Hematopoietic multipotent progenitor cell treated with erythropoietin and hydrocortisone succinate and interleukin-3 and kit ligand, for 4 days (in vitro differentiated cells): ENCODE measurements at places on chromosomes 11 and 22.

DNA sequence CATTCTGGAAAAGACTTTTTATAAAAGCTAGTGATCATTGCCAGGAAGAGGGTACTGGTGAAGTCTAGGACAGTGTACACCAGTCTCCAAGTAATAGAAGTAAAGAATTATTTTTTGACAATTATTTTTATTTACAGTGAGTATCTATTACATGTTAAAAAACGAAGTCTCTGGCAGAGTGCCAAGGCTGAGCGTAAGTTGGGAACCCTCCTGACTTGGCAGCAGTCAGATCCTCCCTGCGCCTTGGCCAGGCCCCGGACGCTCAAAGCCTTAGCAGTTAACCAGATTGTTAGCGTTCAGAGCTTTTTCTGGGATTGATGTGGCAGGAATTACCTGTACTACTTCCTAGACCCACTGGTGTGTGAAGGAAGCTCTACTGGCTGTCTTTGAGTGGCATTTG, 38.1 kb upstream of the CTTN start:
- no peak for DNase-seq

DNA sequence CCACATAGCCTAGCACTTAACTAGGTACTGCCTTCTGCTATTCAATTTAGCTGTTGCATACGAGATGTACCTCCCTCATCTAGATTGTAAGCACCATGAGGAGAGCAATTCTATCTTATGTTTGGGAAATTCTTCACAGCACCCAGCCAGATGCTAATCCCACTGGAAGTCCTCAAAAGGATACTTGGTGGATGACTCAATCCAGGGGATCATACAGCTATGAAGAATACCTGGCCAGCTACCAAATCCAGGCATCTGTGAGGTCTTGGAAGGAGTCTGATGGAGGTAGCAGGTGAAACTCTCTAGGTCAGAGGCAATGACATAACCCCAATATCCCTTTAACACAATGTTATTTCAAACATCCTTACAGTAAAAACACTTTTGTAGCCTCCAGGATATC, 167.8 kb upstream of the NCAM1 start:
- DNase-seq, result no peak

DNA sequence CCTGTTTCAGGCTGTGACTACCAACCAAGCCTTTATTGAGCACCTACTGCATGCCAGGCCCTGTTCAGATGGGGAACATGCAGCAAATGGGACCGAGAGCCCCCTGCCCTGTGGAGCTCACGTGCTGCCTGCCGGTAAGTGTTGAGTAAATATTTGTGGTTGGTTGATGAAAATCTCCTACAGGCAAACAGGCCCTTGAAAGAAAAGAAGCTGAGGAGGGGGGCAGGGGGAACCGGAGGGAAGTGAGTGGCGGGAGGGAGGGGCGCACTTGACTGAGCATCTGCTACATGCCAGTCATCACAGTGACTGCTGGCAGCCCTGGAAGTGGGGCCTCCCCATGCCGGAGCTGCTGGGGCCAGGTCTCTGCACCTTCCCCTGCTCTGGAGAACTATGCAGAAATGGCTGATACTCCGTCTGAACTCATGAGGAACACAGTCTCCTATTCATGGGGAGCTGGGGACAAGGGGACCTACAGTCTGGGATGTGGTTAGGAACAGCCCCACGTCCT, 34.2 kb downstream of the MACROD1 start:
- peak; percentile 34 for DNase-seq

DNA sequence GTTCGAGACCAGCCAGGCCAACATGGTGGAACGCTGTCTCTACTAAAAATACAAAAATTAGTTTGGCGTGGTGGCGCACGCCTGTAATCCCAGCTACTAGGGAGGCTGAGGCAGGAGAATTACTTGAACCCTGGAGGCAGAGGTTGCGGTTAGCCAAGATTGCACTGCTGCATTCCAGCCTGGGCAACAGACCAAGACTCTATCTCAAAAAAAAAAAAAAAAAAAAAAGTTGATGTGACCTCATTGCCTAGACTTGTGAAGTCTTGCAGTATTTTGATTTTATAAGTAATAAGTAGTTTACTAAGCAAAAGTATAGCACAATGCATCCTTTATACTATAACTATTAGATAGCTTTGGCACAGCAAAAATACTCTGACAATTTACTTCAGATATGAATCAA, 9.9 kb upstream of the CUL5 start:
- DNase-seq, result no peak

DNA sequence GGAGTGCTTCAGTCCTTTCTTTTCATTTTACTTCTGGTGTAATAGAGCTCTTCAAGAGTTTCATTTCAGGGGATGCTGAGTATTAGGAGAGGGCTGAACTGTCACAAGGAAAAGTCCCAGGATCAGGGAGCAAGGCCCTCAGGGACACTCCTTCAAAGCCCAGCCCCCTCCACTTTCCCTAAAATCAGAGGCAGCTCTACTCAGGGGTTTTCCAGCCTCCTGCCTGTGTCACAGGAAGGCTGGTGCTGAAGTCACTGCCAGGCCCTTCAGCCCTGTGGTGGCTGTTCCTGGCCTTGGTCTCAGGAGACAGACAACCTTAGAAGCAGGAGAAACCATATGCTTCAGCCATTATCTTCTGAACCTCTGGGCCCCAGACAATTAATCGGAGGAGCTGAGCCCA, 36.4 kb upstream of the KIRREL3 start:
- DNase-seq, result no peak

GRCh38 chr11:9313648-9314290, 624 bp downstream of the TMEM41B start:
- DNase-seq, result peak; percentile 40

DNA sequence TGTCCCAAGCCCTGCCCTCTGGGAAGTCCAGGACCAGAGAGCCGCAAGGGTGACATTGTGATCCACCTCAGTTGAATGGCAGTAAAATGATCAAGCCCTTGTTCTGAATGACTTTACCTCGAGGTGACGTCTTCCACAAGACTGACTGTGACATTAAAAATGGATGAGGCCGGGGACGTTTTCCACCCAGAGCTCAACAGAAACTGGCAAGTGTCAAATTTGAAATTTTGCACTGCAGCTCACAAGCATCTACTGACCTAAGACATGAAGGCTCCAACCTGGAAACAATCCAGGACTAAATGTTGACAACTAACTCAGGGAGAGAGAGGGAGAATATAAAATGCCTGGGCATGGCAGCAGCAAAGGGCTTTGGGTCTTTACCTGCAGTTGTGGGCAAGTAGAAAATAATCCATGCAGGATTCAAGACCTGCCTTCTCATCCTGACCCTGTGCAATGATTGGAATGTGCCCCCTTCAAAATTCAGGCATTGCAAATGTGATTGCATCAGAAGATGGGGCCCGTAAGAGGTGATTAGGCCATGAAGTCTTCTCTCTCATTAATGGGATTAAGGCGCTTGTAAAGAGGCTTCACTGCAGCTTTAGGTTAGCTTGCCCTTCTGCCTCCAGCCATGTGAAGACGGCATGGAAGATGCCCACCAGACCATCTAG, 33.6 kb upstream of the CLMP start:
- no peak for DNase-seq

GRCh38 chr11:66619080-66619554, 2.7 kb downstream of the RBM14 start:
- peak; percentile 78 for DNase-seq

GRCh38 chr11:57648801-57649735, 644 bp downstream of the YPEL4 start:
- DNase-seq, result peak; percentile 50

GRCh38 chr11:75465701-75466531, 32.9 kb upstream of the KLHL35 start:
- no peak for DNase-seq

DNA sequence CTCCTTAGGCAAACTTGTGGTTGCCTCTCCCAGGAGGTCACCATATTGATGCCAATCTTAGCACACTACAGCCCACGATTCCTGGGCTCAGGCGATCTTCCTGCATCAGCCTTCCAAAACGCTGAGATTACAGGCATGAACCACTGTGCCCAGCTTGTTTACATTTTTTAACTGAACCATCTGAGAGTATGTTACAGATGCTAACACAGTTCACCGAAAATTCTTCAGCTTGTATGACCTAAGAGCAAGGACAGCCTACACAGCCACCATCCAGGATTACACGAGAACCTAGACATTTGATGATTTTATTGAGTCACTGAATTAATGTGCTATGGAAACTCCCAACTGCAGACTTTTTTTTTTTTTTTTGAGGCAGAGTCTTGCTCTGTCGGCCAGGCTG, 5.8 kb upstream of the LGALS1 start:
- no peak for DNase-seq

GRCh38 chr22:43310311-43310710, 32.9 kb downstream of the SCUBE1 start:
- DNase-seq, result peak; percentile 63

DNA sequence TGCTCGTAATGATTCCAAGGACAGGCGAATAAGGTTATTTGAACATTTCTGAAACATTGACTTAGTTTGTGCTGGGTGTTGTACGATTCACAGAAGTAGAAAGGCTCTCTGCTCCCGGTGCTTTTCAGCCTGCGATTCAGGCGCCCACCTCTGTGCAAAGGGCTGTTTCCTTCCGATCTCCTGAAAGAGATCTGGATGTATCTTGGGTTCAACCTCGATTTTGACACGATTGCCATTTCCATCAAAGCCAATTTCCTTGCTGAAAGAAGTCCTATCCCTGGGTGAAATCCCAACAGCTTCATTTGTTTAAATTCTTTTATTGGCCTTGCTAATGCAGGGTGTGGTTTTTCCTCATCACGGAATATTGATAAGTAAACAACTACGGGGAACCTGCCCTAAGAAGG, 1.1 kb upstream of the ZC3H12C start:
- peak; percentile 51 for DNase-seq

DNA sequence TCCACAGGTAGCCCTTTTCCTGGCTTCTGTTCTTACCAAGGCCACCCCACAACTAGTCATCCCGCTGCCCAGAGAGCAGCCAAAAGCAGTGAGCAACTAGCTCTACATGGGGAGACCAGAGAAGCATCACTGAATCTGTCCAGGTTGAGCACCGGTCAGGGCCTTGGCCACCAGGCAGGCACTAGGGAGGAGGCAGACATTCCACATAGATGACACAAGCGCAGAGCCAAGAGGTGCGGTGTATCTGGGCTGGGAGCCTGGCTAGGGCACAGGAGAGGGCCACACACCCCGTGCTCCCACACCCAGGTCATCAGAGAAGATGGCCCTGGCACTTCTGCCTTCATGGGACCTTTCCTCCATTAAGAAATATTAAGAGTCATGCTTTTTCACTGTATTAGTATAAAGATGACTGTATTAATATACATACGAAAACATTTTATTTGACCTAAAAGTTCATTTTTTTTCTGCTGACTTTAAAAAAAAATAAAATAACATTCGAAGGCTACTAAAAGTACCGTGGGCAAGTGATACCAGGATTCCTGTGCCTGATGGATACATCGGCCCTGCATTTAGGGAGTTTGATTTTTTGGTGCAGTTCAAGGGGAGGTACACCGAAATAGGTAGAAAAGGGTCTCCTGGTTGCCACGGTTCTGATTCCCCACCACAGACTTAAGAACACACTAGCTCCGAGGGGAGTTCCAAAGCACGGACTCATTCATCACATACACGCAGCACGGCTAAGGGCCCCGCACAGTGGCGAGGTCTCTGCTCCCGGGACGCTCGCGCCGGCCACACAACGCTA, 1.2 kb downstream of the DGCR2 start:
- DNase-seq, result no peak

DNA sequence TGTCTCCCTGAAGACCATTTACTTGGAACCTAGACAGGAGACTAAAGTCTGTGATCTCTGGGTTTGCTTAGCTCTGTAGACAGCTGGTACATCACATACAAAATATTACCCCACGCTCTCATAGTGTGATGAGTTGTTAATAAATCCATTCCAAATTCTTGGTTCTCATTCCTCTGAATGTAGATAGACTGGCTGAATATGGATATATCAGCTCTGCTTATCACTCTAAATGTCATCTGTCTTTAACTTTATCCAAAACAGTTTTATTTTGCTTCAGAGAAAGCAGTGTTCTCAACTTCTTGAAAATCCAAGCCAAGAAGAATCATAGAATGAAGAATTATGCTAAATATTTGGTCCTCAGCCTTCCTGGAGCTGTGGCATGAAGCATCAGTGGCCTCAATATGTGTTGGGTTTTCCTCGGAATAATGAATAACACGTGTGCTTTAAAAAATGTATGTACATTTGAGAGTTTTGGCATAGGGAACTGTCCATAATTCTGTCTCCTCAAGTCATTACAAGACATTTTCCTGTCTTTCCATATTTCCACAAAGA, 10.5 kb upstream of the LDLRAD3 start:
- DNase-seq, result no peak

- peak; percentile 77 for DNase-seq
These were observed 49.3 kb downstream of the AHNAK start for GRCh38 chr11:62497132-62497801.

GRCh38 chr11:128669506-128670270, 24.2 kb upstream of the FLI1 start:
- DNase-seq, result peak; percentile 70

DNA sequence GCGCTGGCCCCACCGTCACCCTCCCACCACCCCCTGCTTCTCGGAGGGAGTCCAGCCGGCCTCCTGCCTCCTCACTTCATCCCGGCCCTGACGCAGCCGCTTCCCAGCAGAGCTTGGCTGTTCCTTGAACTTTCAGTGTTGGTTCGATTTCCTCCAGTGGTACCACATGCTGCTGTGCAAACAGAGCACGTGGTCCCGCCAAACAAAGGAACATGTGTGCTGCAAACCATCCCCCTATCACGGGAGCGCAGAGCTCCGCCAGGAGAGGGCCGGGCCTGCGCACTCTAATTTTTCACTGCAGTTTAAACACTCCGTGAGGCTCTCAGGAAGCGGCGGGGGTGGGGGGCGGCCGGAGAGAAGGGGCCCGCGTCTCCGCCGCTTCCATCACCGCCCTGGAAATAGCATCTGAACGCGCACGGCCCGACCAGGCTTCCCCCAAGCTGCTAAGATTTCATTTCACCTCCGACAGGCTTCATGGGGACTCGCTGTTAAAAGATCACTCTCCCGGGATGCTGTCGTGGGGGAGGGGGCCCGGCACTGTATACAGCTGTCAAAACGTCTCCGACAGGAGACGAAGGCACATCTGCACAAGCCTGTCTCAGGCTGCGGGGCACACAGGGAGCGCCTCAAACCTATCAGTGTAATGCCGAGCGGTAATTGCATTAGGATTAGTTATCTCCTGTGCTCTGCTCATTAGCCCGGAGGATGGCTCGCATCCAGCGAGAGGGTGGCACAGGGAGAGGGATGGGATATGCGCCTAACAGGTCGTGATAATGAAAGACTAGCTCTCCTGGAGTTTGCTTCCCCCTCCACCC, 269.9 kb upstream of the SORL1-AS1 start:
- peak; percentile 51 for DNase-seq

DNA sequence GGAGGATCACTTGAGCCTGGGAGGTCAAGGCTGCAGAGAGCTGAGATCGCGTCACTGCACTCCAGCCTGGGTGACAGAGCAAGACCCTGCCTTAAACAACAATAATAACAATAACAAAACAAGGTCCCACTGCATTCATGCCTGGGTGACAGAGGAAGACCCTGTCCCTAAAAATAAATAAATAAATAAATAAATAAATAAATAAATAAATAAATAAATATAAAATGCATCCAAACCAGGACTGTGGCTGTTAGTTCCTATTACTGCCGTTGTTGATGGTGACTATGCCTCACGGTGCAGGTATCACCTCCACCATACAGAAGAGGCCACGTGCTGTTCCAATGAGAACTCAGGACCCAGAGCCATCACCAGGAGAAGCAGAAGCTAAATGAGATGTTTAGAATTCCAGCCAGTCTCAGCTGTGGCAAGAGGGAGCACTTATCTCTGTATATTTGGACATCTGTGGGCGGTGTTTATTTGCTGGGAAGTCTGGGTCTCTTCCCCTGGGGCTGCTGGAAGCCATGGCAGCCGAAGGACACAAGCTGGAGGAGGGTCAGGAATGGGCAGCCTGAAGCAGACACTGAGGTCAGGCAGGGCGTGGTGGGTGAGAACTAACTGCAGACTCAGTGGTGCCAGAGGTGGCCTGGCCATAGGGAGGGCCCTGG, 21.6 kb downstream of the C11orf86 start:
- DNase-seq, result no peak
